Stimulated activated CD8-positive, alpha-beta memory T cell treated with anti-CD3 and anti-CD28 coated beads, Interleukin-2, amount 100 ng/mL, for 1 hour (primary cell): ENCODE measurements at places on chromosomes 7 and 10.
A peak's percentile ranks its signal among the peaks of the same experiment; 100 is the strongest.

GRCh38 chr10:28367413-28367812 lies 64.5 kb upstream of the MPP7 start:
- no peak for DNase-seq

DNA sequence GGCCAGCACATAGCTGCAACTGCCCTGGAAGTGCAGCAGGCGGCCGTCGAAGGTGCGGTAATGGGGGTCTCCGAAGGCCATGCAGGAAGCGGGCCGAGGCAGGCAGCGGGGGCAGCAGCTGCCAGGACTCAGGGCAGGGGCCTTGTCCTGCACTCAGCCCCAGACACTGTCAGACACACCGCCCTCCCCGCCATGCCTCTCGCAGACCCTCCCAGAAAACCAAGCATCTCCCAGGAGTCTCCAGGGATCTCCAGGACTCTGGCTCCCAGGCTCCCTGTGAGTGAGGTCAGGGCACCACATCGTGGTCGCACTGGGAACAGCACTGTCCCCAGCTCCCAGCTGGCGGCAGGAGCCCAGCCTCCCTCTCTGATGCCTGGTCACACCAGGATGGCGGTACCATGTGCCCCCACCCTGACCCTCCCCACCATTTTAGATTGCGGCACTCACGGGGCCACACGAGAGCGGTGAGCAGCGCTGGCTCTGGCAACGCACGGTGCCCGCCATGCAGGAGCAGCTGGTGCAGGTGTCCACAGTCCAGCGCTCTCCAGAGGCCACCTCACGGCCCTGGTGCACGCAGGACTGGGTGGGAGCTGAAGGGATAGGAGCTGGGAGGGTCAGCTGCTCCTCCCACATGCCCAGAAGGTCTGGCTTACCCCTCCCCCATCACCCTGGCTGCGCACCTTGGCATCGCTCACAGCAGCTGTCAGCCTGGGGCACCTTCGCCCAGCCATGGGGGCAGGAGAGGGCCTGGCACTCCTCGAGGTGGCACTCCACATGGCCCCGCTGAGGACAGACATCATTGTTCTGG lies 17.5 kb downstream of the ATP6V1F start:
- no peak for DNase-seq

- no peak for DNase-seq
Observed at GRCh38 chr7:158394936-158395335, 192.7 kb downstream of the PTPRN2 start.

DNA sequence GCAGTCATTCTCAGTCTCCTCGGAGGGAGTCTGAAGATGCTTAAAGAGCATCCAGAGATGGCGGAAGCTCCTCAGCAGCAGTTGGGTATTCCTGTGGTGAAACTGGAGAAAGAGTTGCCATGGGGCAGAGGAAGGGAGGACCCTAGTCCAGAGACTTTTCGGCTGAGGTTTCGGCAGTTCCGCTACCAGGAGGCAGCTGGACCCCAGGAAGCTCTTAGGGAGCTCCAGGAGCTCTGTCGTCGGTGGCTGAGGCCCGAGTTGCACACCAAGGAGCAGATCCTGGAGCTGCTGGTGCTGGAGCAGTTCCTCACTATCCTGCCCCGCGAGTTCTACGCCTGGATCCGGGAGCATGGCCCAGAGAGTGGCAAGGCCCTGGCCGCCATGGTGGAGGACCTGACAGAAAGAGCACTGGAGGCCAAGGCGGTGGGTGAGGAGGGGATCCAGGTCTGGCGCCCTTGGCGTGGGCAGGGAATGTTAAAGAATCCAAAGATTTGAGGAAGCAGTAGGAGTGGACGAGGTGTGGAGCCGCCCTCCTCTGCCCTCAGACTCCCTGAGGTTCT lies 2.9 kb downstream of the ZSCAN25 start:
- no peak for DNase-seq

DNA sequence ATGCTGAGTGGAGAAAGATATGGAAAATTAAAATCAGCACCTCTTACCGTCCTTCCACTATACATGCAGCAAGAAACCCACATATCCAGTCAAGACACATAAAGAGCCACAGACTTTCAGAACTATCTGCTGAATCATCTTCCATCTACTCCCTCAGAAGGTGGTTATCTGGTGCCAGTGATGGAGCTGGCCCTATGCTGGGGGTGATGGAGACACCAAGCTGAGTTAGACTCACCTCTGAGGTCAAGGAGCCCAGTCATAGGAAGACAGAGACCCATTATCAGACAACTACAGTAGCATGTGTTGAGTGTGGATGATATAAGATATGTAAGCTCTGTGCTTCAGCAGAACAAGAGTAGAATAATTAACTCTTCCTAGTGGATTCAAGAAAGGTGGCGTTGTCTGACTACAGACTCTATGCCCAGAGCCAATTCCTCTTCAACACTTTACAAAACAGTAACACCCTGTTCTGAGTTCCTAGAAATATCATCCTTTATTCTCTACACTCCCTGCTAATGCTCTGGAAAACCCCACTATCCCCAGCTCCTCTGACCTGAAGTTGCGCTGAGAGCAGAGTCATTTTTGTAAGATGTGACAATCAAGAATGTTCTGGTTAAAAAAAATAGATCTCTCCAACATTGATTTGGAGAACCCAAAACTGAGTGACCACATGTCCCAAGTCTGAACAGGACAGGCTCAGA lies 14.3 kb downstream of the CYP3A5 start:
- no peak for DNase-seq

DNA sequence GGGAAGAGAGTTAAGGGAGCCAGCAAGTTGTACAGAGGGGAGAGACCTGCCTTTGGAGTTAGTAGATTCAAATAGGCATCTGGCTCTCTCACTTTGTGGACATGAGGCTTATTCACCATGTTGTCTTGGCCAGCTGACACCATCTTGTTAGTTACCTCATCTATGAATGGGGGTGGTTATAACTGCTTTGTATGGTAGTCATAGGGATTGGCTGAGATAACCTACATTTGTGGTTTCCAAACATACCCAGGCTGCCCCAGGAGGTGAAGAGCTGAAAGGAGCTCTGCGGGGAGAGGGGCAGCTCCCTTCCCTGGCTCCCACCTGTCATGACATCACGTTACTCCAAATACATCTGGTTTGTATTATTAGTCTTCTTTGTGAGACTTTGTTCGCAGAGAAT lies 393.3 kb upstream of the AUTS2 start:
- no peak for DNase-seq

DNA sequence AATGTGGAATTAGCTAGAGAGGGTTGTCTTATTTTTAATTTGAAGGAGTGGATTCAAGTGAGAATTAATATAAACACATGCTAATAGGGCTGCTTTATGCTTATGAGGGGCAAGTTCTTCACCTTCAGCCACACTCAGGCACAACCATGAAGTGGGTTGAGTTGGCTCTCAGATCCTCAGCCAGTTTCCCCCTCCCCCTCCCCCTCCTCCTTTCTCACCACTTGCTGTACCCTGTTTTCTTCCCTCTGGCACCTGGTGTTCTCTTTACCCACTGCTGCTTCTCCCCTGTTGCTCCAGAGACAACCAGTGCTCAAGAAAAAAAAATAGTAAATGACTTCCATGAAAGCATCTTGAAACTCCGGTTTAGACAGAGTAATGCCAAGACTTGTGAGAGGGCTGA lies 1083.3 kb downstream of the CNTNAP2 start:
- DNase-seq: no peak

DNA sequence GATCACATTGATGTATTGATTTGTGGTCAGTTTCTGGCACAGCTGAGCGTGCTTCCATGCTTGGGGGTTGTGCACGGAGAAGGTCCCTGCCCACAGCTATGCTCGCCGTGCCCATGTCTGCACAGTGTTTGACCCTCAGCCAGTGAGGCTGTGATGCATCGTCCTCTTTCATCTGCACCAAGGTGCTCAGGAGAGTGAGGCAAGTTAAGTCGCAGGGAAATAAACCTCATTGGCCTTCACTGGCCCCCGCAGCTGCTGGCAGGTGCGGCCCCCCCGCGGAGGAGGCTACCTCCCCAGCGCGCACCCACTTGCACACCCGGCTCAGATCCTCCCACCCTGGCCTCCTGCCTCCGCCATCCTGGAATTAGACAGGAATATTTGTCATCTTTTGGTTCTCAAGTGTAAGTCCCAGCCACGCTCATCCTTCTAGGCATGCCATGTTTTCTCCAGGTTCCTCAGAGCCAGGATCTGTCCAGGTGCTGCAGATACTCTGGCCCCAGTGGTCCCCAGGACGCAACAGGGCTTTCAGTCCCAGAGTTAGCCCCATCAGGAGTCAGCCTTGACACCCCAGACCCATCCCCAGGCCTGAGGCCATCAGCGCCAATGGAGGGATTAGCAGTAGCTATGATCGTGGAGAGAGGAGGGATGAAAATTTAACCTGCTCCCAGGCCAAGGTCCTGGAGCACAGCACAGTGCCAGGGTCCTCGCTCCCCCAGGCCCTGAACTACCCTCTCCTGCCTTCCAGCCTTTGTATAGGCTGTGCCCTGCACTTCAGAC lies 93.7 kb downstream of the OAT start:
- DNase-seq: no peak

- DNase-seq: no peak
Observed at GRCh38 chr10:101567165-101568006, 20.7 kb downstream of the POLL start.

- DNase-seq: no peak
Observed at GRCh38 chr10:23344241-23344841, at the start of gene C10orf67. Gene C10orf67, minus strand, starts transcription at chr10:23344797. Its CDS starts 23 bp downstream, at chr10:23344774.

GRCh38 chr7:6730343-6730633 lies 23.5 kb upstream of the ZNF12 start:
- DNase-seq: no peak

DNA sequence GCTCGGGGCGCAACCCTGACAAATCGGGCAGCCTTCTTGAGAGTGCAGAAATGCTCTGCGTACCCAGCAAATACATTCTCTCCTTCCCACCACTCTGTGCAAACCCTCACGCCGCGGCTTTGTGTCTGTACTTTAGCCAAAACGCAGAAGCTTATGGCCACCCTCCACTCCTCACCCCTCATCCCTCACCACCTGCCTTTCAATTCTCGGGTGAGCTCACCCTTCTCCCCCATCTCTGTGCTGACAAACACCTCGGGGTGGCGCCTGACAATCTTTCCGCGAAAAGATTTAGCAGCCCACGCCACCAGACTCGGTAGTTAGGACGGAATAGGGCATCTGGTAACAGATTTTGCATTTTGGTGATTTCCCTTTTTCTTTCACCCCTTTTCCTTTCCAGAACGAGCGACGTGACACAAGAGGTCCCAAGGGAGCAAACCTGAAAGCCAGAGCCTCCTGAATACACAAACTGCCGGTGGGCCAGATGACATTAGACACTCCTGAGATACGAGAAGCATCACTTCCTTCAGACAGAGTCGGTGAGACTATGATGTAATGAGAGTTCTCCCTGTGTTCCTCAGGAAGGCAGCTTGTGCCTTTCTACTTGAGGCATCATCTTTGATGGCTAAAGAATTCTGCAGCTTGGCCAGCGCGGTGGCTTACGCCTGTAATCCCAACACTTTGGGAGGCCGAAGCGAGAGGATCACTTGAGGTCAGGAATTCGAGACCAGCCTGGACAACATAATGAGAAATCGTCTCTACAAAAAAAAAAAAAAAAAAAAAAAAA lies 671 bp upstream of the ATAD1 start:
- DNase-seq: peak; percentile 43

- DNase-seq: no peak
Observed at GRCh38 chr10:283916-284356, 148.7 kb downstream of the ZMYND11 start.

DNA sequence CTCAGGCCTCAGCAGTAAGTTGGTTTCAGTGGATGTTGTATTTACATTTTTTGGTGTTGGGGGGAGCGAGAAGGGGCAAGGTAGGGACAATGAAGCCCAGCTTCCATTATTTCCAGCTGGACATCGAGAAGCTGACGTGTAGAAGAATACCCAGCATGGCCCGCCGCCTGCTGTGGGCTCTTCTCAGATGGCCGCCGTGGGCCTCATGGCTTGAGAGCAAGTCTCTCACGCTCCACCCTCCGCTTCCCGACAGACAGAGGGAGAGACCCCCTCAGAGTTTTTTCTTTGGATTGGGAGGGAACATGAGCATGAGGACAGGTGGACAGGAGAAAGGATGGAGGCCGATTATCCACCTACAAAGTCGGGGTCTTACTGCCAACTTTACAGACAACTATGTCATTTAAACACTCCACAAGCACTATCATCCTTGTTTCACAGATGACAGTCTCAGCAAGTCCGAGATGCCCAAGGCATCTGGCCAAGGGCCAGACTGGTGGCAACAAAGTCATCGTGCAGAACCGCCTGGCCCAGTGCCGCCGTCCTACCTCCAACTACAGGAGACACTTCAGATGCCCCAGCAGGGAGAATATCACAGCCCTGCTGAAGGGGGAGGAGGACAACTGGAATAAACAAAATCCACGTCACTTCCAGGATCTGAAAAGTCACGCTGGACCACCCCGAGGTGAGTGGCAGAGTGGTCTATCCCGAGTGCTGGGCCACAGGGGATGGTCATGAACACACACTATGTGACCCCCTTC lies 195.9 kb downstream of the DIP2C start:
- no peak for DNase-seq

DNA sequence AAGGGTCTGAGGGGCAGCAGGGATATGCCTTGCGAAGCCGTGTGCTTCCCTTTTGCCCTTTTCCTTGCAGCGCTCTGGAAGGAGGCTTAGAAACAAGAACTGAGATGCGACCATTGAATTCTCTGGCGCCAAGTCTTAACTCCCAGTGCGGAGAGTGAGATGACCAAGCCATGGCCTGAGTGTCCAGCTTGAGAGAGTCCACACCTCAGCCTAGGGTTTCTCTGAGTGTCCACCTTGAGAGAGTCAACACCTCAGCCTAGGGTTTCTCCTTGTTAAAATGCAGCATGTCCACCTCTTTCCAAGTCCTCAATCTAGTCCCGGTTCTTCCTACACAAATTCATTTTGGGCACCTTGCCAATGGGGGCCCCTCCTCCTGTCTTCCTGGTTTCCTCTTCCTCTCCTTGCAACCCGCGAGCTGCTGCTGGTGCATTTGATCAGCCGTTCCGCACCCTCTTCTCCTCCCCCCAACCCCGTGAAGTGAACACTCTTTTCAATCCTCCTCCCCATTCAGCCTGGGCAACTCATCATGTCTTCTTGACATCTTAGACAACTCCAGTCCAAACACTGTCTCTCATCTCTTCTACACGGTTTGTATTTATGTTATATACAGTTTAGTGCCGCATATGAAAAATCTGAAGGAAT lies 178.2 kb upstream of the PITRM1 start:
- no peak for DNase-seq

GRCh38 chr10:72309290-72310240 lies 35.8 kb downstream of the DDIT4 start:
- DNase-seq: no peak

DNA sequence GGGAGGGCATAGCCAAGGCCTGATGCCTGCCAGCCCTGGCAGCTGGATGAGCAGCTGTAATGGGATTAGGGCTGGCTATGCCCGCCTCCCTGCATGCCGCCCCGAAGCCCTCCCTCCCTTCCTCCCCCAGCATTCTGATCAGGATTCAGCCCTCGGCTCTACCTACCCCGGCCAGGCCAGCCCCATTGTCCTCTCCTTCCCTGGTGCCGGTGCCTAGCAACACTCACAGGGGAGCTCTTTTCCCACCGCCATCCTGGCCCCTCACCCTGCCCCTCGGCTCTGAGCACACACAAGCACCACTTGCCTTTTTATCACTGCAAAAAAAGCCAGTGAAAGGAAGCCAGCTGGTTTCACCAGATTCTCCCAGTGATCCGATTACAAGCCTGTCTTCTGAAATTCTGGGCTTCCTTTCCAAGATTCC lies 9.0 kb upstream of the ADCYAP1R1 start:
- no peak for DNase-seq

- DNase-seq: no peak
Observed at GRCh38 chr7:156895024-156895780, 2.2 kb upstream of the LMBR1 start.
